ENCODE measurements at places on chromosomes 4 and X.

- DNase-seq = no peak
Measured at GRCh38 chrX:23133551-23133950, 133.8 kb downstream of the DDX53 start.

- no peak for DNase-seq
Measured at GRCh38 chr4:2339458-2340271, 77.8 kb upstream of the MXD4 start.

GRCh38 chr4:63218856-63219255 is 1190.4 kb downstream of the TECRL start:
- DNase-seq = no peak

DNA sequence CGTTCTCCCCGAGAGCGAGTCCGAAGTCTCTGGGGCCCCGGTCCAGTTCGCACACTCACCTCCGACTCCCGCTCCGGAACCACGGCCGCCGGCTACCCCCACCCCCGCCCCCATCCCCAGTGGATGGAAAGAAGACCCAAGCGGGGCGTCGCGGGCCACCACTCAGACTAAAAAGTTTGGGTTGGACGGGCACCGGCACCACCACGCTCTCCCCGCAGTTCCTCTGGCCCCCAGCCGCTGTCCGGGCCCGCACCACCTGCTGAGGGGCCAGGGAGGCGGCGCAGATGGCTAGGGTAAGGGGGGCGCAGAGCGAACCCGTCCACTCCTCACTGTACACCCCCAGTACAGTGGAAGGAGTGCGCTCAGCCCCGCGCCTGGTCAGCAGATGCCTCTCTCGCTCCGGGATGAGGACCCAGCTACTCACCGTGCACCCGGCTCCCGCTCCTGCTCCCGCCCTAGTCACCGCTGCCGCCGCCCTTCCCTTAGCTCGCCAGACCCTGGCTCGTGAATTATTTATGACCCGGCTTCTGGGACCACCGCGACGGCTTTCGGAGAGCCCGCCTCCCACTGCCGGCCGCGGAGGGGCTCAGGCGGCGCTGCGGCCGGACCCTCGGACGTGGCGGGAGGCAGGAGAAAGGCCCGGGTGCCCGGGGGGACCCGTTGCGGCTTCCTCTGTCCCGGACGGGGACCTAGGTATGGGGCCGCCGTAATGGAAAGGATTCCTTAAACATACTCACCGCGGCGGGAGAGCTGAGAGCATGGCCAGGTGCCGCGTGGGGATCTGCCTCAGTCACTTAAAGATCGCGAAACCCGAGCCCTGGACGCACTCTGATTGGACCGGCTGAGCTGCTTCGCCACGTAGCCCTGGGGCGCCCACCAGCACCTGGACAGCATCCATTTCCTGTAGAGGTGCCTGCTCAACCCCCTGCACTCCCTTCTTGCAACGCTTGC is at the start of gene PROM1:
Gene PROM1, minus strand, starts transcription at position 783 of the 951 bp plus-strand sequence. CDS start 8,117 bp downstream, outside the sequence.
- DNase-seq = no peak

DNA sequence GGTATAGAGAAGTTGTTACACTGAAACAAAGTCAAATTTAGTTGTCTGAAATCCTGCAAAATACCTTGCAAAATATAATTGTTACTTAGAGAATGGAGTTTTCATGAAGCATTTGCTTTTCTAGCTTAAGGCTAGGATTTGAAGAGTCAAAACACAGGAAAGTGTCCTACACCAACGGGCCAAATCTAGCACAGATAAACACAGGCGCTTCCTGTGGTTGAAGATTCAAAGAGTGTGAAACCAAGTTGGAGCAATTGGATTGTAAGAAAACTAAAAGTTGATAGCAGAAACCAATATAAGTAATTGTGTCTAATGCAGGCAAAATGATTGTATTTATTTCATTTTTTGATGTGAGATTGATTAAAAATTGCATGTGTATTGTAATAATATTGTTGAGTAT is 2002.5 kb upstream of the TENM3 start:
- DNase-seq = no peak

DNA sequence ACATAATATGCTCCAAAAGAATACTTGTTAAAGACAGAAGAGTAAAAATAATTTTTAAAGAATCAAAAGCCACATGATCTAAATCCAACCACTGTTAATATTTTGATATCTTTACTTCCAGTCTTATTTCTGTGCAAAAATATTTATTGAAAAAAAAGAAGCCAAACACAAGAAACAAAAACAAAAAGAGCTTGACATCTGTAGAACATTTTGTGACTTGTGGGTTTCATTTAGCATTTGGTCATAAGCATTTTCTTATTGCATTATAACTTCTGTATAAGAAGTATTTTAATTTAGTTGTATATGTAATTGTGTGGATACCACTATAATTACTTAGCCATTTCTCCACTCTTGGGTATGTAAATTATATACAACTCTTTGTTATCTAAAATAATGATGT is 63.1 kb downstream of the DIPK2B start:
- DNase-seq = no peak
